Effector CD4-positive, alpha-beta T cell (primary cell): ENCODE measurements at places on chromosomes 16 and 17.

- DNase-seq, result no peak
Measured at GRCh38 chr17:10172241-10172741, 26.1 kb downstream of the GAS7 start.

DNA sequence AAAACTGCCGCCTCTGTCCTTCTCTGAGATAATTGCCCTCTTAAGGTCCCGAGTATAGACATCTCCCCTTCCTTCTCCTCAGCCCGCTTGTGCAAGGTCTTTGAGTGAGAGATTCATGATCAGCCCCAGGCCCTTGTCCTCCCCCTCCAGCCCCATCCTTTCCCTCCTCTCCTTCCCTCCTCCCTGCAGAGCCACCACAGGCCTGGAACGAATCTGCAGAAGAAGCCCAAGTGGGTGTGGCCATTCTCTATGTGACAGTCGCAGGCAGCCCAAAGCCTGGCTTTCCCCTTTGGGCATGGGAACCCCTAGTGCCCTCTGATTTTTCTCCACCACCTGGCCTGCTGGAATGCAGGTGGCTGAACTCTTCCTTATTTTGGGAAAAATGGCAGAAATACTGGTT is 7.2 kb upstream of the NDRG4 start:
- DNase-seq, result no peak

DNA sequence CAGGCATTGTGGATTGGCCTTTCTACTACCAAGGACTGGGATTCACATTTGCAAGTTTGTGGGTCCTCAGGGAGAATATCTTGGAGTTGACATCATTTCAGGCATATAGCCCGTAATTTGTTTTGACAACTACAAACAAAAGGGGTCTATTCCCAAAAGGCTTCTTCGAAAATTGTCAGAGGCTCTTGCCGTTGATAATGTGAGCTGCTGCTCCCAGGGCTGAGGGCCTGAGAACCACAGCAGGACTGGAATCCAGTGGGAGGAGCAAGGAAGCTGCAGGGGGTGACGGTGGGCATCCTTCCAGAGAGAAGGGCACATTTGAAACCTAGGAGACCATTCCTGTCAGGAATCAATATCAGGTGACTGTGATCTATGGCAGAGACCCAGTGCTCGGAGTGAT is 761.6 kb upstream of the RBFOX1 start:
- DNase-seq, result no peak

GRCh38 chr17:20992416-20992815 is 50.4 kb downstream of the USP22 start:
- DNase-seq, result no peak

GRCh38 chr16:80120899-80121521 is 419.8 kb upstream of the DYNLRB2 start:
- no peak for DNase-seq
